ENCODE measurements at places on chromosomes 11 and 22.

DNA sequence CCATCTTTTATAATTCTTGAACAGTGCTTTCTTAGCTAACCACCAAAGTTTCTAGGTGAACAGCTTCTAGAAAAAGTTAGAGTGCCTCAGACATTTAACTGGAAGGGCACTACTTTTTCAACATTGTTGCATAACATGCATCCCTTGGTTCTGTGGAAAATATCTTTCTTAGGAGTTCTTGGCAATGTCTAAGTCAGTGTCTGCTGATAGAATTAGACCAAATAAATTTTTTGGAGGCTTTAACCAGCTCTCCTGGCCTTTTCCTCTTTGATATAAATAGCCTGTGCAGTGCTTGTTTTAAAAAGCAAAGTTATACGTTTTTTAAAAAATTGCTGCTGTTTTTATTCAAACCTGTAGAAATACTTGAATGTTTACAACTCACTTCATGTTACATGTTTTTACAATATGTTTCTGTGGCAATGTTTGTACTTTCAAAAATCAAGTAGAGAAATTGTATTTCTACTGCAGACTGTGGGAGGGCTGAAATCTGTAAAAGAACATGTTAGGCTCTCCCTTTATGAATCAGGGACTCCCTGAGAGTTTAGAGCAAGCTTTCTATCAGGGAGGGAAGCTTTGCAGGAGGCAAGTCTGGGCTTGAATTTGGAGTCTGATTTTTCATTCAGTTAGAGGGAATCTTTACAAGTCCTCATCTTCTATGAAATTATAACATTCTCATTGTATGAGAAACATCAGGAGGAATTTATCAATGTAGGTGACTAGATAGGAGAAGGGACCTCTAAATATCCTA, 16.3 kb upstream of the PANX1 start:
- DNase-seq, result no peak

DNA sequence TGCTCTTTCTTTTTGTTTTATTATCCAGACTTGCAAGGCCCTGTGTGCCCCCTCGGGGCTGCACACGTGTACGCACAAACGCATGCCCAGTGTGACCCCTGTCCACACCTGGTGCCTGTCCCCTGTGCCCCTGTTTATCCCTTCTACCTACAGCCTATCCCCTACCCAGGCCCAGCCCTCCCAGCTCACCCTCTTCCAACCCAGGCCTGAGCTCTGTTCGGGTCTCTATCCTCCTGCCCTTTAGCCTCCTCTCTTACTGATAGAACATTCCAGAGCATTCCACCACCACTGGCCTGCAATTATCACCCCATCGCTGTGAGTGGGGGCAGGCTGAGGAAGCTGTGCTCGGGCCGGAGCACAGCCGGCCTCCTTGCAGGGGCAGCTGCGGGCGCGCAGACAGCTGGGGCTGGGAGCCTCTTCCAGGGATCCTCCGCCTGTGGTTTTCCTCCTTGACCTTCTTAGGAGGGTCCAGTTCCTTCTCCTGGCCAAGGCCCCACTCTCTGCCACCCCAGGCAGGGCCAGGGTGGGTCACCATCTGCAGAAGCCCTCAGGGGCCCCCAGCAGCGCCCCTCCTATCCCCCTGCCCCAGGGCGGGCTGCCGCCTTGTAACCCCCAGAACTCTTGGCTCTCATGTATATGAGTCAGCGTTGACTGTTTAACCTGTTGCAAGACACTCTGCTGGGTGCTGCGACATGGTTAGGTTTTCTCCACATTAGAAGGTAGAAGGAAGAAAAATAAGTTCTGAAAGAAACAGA, 41.8 kb upstream of the KCNQ1OT1 start:
- DNase-seq, result no peak

- DNase-seq, result no peak
Observed at GRCh38 chr11:57402188-57403002, 11.9 kb upstream of the PRG2 start.

DNA sequence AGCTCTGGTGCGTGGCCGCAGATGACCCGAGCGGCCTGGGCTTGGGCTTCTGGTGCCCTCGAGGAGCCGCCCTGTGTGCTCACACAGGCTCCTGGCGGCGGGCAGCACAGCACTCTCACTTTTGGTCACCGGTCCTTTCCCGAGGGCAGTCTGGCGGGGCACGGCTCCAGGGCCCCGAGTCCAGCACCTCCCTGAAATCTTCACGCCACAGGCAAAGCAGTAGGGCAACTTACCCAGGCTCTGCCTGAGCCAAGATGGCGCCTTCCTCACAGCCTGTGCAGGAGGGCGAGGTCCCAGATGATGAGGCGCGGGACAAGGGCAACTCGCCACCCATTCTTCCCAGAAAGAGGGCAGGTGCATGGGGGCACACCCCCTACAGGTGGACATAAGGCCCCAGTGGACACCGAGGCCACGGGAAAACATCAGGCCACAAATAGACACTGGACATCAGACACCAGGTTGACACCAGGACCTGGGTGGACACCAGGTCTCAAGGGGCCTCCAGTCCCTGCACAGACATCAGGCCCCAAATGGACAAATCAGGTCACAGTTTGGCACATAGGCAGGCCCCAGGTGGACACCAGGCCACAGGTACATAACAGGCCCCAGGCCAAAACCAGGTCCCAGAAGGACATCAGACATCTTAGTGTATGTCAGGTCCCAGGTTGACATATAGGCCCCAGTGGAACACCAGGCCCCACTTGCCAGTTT, 57.6 kb upstream of the SEPTIN5 start:
- DNase-seq, result no peak

DNA sequence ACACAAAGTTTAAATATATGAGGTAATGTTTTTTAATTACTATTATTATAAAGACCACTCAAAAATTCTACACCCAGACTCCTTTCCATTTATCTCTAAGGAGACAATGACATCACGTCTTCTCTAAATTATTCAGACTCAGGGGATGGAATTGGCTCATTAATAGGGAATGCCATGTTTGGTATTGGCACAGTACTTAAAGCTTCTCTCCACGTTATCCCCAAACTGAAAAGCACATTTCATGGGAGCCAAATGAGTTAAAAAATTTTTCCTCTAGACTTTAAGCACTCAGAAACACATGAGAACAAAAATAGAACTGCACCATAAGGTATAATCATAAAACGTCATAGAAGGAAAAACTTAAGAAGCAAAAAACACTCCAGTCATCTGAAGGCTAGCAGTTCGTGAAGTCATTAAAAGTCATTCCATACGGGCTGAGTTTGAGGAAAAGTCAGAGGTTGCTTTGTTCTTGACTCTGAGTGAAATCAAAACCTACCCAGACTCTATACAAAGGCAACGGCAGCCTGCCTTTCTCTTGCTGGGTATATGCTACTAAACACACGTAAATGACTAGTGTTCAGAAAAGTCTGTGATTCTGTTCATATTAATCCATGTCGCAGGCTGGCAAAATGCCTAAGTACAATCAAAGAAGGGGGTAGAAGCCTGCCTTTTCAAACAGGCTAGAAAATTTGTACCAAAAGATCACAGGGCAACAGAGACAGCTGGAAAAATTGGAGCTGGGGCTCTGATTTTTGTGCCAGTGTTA, 8.7 kb upstream of the MPPED2 start:
- no peak for DNase-seq

Data from activated naive CD4-positive, alpha-beta T cell treated with Interleukin-2 at 50 U/mL for 16 hours (primary cell).